ENCODE measurements at places on chromosomes 2 and 18. TPM values are rescaled to one million over a fixed set of nuclear protein-coding genes. Genes with fewer than 3 reads are reported as not detected.

The CFC1 gene
- total RNA-seq, result not detected

The CRACDL gene
- total RNA-seq, result 17.8 TPM

The HOXD12 gene
- not detected for total RNA-seq

The HAAO gene
- total RNA-seq, result 6.1 TPM

The BMP10 gene
- total RNA-seq, result 0.24 TPM

The TTN gene
- total RNA-seq, result 40.3 TPM

The SCN3A gene
- 1.4 TPM for total RNA-seq

The CFAP221 gene
- total RNA-seq, result 33.9 TPM

The TTC27 gene
- total RNA-seq, result 12.2 TPM

The SLC5A7 gene
- 0.30 TPM for total RNA-seq

The CYS1 gene
- 2.6 TPM for total RNA-seq

The GLB1L gene
- total RNA-seq, result 12.6 TPM

The BUB1 gene
- 4.8 TPM for total RNA-seq

The LRP1B gene
- 0.09 TPM for total RNA-seq

The CLEC4F gene
- 0.71 TPM for total RNA-seq
